HuH-7.5 (cell line): ENCODE measurements at places on chromosomes 6 and 20.

DNA sequence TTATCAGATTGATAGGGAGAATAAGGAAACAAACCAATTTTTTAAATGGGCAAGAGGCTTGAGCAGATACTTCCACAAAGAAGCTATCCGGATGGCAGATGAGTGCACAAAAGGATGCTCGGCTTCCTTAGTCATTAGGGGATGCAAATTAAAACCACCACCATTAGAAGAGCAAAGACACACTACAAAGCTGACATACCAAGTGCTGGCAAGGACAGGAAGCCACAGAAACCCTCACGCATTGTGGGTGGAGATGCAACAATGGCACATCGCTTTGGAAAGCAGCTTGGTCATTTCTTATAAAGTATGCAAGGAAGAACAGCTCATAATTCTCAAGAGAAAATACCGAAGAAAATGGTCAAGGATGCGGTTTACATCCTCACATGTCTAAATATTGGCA, 19.8 kb downstream of the BFSP1 start:
- DNase-seq, result no peak

- DNase-seq, result no peak
Observed at GRCh38 chr6:159642481-159642880, 50.6 kb downstream of the SOD2 start.

DNA sequence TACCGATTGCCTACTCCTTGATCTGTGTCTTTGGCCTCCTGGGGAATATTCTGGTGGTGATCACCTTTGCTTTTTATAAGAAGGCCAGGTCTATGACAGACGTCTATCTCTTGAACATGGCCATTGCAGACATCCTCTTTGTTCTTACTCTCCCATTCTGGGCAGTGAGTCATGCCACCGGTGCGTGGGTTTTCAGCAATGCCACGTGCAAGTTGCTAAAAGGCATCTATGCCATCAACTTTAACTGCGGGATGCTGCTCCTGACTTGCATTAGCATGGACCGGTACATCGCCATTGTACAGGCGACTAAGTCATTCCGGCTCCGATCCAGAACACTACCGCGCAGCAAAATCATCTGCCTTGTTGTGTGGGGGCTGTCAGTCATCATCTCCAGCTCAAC, 13.5 kb downstream of the CCR6 start:
- DNase-seq, result no peak

GRCh38 chr20:34980543-34981233, 25.0 kb downstream of the MYH7B start:
- no peak for DNase-seq

- DNase-seq, result peak; percentile 64
Observed at GRCh38 chr20:14142171-14142570, 146.9 kb downstream of the MACROD2 start.

GRCh38 chr20:33622705-33623365, 39.3 kb upstream of the C20orf144 start:
- DNase-seq, result no peak
